ENCODE measurements at places on chromosomes 3 and 15.

DNA sequence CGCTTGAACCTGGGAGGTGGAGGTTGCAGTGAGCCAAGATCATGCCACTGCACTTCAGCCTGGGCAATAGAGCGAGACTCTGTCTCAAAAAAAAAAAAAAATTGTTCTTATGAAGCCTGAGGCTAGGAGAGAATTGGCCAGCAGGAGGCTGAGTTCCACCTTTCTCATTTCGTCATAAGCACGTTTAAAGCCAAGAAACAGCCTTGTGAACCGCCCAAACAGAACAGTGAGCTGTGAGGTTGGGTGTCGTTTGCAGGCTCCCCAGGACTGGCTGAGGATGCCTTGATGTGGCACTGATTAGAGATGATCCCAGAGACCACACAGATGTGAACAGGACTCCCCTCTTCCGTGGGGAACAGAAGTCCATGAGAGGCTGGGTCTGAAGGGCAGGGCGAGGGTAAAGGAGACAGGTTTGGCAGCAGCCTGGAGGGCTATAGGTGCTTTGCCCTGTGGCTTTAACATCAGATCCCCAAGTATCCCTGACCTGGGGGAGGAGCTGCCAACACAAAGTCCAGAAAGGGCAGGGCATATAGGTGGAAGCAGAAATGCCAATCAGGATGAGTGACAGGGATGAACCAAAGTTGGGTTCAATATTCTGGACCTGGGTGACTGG, 52.9 kb downstream of the CLEC3B start:
- DNase-seq, result peak; percentile 26

GRCh38 chr3:106288781-106289180, 420.0 kb upstream of the CBLB start:
- DNase-seq, result no peak

DNA sequence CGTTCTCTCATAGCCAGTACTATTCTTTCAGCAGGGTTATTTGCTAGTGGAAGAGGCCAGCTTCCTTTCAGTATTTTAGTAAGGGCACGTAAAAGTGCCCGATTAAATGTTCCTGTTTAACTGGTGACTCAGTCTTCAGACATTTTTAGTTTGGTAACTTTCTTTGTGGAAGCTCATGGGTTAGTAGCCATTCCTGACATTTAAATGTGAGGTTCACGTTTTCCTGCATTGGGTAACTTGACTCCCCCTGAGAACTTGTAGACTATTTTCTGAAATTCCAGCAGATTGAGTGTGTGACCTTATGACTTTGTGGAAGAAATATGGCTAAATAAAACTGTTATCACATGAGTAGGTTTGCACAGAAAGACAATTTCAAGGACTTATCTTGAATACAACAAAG, 16.9 kb downstream of the ABHD2 start:
- no peak for DNase-seq

GRCh38 chr3:41288785-41289184, 89.5 kb downstream of the CTNNB1 start:
- no peak for DNase-seq

GRCh38 chr15:60518511-60518910, 39.6 kb upstream of the ICE2 start:
- no peak for DNase-seq

DNA sequence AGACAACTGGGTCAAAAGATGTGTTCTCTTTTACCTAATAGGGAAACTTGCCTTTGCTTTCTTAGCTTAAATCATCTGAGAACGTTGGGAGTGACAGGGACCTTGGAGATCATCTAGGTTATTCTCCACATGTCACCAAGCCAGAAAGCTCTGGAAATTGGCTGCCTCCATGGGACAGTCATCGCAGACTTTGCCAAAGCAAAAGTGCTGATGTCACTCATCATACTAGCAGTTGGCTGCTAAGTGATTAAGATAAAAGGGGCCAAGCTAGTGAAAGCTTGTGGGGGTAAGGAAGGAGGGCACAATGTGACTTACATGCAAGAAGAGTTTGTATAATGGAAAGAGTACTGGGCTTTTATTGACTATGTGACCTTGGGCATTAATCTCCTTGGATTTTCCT, 198.0 kb upstream of the PFN2 start:
- DNase-seq, result no peak
